Type B pancreatic cell (in vitro differentiated cells): ENCODE measurements at places on chromosomes 6 and 20. TPM values are rescaled to one million over a fixed set of nuclear protein-coding genes. Genes with fewer than 3 reads are reported as not detected.

DNA sequence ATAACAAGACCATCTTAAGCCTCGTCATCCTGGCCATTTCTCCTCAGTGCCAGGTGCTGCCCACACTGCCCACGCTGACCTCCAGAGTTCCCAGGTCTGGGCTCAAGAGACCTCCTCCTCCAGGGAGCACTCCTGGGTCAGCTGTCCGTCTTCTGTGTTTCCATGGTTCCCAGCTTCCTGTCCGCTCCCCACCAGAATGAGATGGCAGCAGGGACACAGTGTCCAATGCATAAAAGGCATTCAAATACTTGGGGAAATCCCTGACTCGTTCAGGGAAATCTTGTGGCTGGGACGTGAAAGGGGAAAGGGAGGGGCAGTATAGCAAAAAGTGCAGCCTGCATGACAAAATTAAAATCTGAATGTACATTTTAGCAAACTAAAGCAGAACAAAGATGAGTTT lies 54.3 kb downstream of the SLC23A2 start:
- DNase-seq = no peak

- no peak for DNase-seq
Observed at GRCh38 chr20:46123482-46124245, 5.5 kb downstream of the CD40 start.

GRCh38 chr6:40138273-40138720 lies 204.0 kb upstream of the MOCS1 start:
- DNase-seq = no peak

Gene CLPSL2
- not detected in 2 replicates for total RNA-seq

DNA sequence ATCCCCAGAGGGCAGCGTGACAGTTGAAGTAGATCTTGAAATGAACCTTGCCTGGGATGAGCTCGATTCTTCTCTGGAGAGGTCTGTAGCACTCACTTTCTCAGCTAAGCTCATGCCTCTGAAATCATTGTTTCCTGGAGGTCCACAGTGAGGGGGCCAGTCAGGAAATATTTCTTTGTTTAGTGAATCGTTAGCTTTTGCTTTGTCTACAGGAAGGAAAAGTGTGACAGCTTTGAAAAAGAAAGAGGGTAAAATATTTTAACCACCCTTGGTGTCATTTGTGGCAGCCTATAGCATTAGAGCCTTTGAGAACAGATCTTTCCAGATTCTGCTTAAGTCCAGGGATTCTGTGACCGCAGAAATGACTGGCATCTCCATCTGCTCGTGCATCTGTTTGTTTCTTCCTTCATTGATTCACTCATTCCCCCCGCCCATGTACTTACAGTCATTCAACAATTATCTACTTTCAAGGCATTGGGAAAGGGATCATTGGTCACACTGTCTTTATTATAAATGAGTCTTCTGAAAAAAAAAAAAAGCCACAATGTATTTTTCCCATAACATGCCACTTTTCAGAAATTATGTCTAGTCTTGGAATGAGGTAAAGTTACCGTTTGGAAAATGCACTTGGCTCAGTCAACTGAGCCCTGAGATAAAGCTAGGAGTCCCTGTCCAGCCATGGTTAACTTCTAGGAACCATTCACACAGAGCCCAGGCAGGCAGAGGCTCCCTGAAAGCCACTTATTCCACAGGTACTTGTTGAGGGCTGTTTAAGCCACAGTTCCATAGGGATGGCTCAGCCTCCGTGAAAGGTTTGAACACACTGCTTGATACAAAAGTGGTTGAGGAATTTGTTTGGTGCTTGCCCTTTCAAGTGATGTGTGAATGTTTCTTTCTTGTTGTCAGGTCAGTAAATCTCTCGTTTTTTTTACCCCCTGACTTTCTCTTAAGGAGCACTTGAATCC lies 86.0 kb downstream of the TIAM2 start:
- no peak for DNase-seq

GRCh38 chr6:107928984-107929383 lies 29.0 kb downstream of the SEC63 start:
- DNase-seq = no peak

Gene MCCD1
- not detected in 2 replicates for total RNA-seq

DNA sequence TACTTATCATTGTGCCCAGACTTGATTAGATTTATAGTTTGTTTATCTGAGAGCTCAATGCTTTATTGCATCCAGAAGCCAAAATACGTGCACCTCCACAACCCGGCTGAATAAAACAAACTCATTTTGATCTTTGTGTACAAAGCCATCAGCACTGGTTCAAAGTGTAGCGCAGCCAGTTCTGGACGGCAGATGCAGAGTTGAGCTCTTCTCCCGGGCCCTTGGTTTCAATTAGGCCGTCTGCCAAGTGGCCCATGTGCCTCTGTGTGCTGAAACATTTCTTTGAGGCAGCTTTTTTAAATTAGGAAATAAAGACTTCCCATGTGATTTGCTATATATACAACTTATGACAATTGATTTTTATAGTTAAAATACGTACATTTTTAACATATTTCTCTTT lies 96.2 kb upstream of the RSPO3 start:
- no peak for DNase-seq

- no peak for DNase-seq
Observed at GRCh38 chr20:10177326-10177725, 41.3 kb upstream of the SNAP25 start.

Gene THBS2
- 0.40 and 4.2 TPM in 2 replicates for total RNA-seq

Gene GMPR
- total RNA-seq = 1.8 and 3.8 TPM in 2 replicates

DNA sequence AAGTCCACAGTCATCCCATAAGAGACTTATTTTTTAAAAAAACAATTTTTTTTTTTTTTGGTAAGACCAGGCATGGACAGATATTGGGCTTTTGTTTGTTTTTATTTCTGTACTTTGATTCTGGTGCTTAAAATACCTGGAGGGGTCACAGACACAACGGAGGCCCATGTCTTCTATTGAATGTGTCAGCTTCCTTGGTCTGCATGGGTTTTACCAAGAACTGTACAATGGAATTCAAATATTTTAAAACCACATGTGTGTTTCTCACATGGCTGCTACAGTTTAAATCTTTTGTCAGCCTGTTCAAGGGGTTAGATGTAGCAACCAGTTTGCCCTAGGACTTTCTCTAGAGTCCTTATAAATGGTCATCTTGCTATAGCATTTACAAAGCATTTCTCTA lies 139.8 kb downstream of the SOX4 start:
- no peak for DNase-seq

Gene DEFB128
- total RNA-seq = not detected in 2 replicates

Gene GMDS
- 27.5 and 41.3 TPM in 2 replicates for total RNA-seq

DNA sequence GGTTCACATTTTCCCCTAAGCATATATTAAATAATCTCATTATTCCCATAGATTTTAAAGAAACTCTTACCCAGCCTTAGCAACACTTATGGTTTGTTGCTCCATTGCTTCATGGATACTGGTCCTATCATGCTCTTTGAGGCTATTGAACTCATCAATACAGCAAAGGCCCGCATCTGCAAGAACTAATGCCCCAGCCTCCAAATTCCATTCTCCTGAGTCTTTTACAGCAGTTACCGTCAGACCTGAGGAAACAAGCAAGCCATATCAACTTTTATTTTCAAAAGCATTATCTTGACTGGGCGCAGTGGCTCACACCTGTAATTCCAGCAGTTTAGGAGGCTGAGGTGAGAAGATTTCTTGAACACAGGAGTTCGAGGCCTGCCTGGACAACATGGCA lies 37.7 kb upstream of the ASF1A start:
- no peak for DNase-seq

GRCh38 chr6:169263374-169263773 lies 9.7 kb upstream of the THBS2 start:
- DNase-seq = no peak

DNA sequence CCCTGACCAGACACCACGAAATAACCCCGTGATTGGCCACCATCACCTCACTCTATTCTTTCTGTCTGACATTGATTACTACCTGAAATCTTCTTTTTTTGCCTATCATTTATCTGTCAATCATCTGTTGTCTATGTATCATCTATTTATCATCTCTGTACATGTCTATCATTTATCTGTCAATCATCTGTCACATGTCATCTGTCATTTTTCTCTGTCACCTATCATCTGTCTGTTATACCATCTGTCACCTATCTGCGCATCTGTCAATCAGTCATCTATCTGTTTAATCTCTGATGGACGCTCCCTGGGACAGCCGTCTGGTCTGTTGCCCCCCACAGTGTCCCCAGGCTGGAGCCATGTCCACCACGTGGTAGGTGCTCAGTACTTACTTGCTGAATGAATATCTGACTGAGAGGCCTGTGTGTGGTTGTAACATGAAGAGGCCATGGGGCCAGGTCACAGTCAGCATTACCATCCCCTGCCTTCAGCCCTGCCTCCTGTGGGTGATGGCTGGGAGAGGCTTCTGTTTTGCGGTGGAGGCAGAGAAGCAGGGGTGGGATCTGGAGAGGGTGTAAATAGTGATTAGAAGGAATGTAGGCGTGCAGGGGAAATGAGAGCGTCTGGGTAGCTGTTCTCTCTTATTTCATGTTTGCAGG lies 302.7 kb downstream of the QKI start:
- DNase-seq = no peak

DNA sequence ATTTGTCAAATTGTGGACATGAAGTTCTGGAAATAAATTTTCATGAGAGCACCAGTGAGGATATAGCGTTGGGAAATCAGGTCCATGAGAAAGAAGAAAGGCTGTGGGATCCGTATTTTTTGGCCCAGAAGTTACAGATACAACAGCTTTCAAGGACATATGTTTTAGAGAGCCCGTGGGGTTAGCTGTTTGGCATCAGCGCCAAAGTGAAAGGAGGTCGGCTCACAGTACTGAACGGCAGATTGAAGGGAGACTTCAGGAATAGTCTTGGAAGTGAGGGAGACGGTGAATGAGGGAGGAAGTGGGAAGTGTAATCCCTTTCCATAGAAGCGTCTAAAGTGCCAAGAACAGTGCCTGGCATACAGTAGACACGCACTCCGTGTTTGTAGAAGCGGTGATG lies 31.8 kb downstream of the ZDHHC14 start:
- no peak for DNase-seq

DNA sequence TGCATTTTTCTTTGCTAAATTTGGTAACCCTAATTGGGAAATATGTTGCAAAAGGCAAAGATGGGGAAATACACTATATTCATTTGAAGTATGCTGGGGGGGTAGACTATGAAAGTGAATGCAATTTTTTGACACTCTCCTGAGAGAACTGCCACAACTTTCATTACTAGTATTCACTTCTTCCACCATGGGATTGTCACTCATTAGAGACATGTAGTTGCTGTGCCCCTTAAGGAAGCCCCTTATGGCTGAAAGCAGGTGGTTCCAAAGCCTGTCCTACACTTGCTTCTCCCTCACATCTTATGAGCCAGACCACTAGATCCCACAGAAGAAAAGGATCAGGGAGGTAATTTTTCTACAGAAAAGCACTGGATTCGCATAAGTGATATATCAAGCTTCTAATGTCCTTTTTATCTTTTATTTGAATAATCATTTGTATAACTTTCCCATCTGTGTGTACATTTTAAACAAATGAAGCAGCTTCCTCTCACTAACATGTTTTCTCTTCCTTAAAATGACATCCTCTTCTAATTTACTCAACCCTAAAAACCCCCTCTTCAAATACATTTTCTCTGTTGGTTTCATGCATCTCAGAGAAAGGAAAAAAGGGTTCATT lies 83.8 kb downstream of the GCLC start:
- no peak for DNase-seq

- no peak for DNase-seq
Observed at GRCh38 chr6:96469312-96469711, 52.3 kb upstream of the UFL1 start.

- DNase-seq = no peak
Observed at GRCh38 chr6:103215847-103216246, 1643.9 kb downstream of the HACE1 start.
